ENCODE measurements at places on chromosomes 1 and 21. TPM values are rescaled to one million over a fixed set of nuclear protein-coding genes. Genes with fewer than 3 reads are reported as not detected.

GRCh38 chr1:165903672-165904071 lies 76.3 kb downstream of the UCK2 start:
- DNase-seq = no peak

DNA sequence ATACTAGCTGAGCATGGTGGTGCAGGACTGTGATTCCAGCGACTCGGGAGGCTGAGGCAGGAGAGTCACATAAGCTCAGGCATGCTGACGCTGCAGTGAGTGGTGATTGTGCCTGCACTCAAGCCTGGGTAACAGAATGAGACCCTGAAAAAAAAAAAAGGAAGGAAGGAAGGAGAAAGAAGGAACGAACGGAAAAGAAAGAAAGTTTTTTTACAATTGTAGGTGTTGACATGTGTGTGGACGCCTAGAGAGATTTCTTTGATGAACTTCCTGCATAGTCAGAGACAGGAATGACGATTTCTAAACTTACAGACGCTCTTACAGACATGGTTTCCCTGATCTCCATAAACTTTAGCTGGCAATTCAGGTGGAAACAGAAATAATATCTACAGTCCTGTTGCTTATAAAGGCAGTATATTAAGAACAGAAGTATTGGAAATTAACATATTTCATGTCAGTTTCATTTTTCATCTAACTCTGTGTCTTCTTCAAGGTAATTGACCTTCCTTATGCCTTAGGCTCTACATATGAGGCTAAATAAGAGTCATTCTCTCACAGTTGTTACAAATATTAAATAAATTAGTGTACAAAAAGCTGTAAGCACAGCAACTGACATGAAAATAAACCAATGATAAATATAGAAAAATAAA lies 4.1 kb downstream of the SAMSN1 start:
- DNase-seq = no peak

GRCh38 chr1:100866041-100866900 lies 28.4 kb downstream of the EXTL2 start:
- no peak for DNase-seq

- DNase-seq = no peak
Measured at GRCh38 chr1:221087919-221088318, 208.7 kb downstream of the HLX start.

DNA sequence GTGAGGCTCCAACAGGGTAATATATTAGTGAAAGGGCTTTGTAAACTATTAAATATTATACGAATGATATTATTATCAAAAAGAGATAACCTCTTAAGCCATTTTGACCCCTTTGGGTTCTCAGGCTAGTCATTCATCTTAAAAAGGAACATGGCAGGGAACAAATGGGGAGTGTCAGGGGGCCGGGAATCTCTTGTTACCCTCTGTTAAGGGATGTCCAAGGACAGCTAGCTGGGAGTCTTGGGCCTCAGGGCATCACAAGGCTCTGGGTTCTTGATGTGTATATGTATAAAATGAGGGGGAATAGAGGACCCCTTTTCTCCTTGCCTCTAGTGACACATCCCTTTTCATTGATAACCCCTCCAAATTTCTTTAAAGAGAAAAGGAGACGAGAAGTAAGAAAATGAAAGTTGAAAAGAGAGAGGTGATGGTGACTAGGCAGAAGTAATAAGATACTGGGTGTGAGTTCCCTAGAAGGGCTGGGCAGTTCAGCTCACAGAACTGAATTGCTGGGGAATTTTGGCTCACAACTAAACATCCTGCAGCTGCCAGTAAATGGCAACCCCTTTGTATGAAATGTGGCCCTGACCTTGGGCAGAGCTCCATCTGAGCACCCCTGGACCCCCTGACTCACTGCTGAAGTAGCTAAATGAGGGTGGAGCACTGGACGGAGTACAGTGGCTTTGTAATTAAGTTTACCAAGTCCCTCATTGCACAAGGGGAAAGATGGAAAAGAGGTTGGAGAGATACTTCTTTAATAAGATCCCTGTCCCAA lies 20.0 kb upstream of the ZNF326 start:
- no peak for DNase-seq

GRCh38 chr1:79388694-79389361 lies 382.3 kb upstream of the ADGRL4 start:
- DNase-seq = no peak

DNA sequence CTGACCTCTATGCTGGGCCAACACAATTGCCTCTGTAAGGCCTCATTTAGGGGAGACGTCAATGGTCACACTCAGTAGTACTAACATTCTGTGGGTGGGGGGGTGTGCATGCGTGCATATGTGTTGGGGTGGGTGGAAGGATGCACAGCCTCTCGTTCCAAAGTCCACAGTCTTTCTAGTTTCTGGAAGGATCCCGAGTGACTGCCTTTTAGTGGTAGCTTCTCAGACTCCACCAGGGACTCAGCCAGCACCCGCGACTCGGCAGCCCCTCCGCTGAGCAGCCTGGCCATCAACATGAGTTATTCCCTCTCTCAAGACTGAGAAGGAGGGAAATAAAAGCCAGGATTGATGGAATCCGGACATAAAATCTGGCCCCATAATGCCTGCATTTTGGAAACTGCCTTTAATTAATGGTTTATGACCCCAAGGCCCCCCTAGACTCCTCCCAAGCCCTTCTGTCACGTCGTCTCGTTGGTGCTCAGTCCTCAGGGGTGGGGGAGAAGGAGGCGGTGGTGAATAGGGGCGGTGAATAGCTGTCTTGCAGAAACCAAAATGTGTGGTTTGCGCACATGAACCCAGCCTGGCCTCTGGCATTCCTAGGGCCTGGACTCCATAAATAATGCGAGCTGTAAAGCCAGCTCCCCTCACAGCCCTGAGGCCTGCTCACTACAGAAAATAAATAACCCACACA lies 65.1 kb upstream of the TMEM51 start:
- DNase-seq = no peak

- peak; percentile 28 for DNase-seq
Measured at GRCh38 chr1:244964112-244964971, 100.0 kb upstream of the HNRNPU start.

- DNase-seq = no peak
Measured at GRCh38 chr21:31752967-31753366, 21.0 kb upstream of the SCAF4 start.

DNA sequence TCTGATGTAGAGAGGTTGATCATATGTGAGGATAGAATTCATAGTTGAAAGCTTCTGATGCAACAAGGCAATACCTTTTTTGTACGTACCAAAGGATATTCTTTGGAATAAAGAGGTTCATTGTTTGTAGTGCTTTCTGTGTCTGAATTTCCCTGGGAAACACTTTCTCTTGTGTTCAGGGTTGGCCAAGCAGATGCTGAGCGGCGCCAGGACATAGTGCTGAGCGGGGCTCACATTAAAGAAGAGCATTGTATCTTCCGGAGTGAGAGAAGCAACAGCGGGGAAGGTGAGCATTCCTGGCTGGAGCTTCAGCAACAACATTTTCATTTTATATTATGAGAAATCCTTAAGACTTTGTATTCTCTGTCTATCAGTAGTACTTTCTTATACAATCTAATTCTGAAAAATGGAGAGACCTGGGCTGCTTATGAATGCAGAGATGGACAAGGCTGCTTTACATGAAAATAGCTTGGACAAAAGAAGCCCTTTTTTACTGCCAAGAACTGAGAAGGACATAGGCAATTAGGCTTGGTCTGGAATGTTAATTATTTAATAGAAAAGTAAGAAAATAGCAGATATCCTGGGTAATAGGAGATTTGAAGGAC lies 85.2 kb downstream of the KIF1B start:
- no peak for DNase-seq

- no peak for DNase-seq
Measured at GRCh38 chr1:152448095-152448494, 34.0 kb upstream of the CRNN start.

GRCh38 chr1:162388615-162389014 lies 7.1 kb downstream of the C1orf226 start:
- DNase-seq = no peak

DNA sequence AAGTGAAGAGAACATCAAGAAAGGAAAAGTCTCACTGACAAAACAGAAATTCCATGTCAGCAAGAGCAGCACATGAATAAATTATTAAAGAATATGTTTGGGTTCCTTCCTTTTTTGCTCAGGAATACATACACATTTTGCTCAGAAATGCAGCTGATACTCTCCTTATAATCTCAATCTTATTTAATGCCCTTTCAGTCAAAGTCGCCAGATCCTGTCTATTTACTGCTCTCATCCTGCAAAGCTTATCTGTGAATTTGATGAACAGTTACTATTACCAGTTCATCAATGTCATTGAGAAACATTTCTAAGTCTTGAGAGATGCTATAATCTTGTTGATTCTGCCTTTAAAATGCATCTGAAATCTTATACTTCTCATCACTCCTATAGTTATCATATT lies 543.1 kb upstream of the ZRANB2 start:
- no peak for DNase-seq

DNA sequence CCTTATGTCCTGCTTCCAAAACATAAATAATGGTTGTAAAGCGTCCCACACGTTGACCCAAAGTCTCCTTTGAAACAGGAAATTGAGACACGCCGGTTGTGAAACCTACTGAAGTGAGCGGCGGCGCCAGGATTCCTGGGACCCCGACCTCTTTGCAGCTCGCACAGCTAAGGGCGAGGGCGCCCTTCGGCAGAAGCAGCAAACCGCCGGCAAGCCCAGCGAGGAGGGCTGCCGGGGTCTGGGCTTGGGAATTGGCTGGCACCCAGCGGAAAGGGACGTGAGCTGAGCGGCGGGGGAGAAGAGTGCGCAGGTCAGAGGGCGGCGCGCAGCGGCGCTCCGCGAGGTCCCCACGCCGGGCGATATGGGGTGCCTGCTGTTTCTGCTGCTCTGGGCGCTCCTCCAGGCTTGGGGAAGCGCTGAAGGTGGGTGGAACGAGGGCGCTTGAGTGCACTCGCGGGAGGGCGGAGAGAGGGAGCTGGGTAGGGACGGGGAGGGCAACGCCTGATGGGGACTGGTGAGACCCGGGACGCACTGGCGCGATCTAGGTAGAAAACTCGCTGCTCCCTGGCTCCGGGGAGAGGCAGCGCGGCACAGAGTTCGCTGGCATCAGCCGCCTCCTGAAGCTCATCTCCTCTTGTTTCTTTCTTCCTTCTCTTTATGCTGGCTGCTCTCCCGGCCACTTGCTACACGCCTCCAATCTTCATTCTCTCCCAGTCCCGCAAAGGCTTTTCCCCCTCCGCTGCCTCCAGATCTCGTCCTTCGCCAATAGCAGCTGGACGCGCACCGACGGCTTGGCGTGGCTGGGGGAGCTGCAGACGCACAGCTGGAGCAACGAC lies at the start of gene CD1D:
Gene CD1D (plus strand): TSS at position 155 of the 836 bp plus-strand sequence. CDS start 207 bp downstream, at position 362.
- DNase-seq = peak; percentile 3

DNA sequence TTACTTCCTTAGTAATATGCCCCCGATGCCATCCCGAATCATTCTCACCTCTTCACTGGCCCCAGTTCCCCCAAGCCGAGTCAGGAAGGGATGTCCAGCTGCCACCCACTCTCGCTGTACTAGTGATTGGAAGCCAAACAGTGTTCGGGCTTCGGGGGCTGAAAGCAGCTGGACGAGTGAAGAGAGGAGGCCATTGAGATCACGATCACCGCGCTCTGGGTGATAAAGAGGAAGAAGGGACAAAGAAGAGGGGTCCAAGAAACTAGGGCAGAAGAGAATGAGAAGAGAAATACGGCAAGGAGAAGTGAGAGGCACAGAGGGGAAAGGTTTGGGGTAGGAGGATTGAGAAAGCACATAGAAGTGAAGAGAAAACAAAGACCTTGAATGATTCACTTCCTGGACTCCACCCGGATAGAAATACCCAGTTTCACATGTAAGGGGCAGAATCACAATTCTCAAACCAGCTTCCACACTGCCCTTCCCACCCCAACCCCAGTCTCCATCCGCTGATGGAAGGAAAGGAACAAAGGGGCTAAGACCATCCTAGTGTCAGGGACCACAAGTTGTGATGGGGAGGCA lies 3.7 kb upstream of the SF3B4 start:
- no peak for DNase-seq

GRCh38 chr1:8525216-8525557 lies 207.3 kb downstream of the SLC45A1 start:
- DNase-seq = no peak

GRCh38 chr1:182614796-182615454 lies 10.7 kb upstream of the RGS16 start:
- DNase-seq = peak; percentile 74

DNA sequence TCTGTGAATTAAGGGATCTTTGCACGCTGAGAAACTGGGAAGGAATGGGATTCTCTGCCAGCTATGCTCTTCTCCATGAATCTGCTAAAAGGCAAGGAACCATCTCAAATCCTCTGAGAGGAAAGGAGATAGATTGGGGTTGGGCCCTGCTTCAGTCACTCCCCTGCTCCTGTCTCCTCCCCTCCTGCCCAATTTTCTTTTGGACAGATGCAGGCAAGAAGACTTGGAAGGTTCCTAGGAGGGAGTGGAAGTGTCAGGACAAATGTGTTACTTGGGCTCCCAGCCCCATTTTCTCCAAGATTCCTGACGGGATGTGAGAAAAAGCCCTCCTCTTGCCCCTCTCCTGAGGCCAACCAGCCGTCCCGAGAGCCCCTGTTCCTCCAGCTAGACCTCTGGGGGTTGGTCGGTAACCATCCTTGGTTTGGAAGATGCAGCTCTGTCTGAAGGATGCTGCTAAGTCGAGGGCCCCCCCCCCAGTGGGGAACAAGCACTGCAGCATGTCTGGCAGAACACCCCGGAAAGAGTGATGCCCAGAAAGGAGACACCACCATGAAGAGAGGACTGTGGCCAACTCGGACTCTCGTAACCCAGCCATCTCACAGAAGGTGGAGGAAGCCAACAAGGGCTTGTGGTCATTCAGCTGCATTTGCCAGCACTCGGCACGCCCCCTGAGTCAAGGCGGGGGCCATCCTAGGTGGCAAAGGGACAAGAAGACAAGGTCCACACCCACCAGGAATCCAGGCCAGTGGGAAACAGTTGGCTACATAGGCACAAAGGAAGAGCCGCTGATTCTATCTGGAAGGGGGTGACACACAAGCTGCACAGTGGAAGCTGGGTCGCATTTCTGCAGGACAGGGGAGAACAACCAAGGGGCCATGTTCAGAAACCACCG lies 43.7 kb downstream of the CDK18 start:
- no peak for DNase-seq

GRCh38 chr1:178039891-178040290 lies 54.0 kb upstream of the RASAL2 start:
- DNase-seq = no peak

- DNase-seq = no peak
Measured at GRCh38 chr21:17921579-17922530, 102.7 kb upstream of the C21orf91 start.

- DNase-seq = no peak
Measured at GRCh38 chr1:233379869-233380438, 52.4 kb downstream of the MAP3K21 start.

The PIAS3 gene
- 14.7 TPM for total RNA-seq

The LCK gene
- 286 TPM for total RNA-seq

The TMEM51 gene
- not detected for total RNA-seq

The SLC44A5 gene
- 0.28 TPM for total RNA-seq

The TRIM45 gene
- 0.60 TPM for total RNA-seq

The KCNJ10 gene
- total RNA-seq = not detected

The FNBP1L gene
- total RNA-seq = 0.45 TPM

The TCEA3 gene
- 6.3 TPM for total RNA-seq

The SIPA1L2 gene
- total RNA-seq = 1.6 TPM
